Activated CD8-positive, alpha-beta memory T cell treated with anti-CD3 and anti-CD28 coated beads, Interleukin-2, amount 50 U/mL, for 48 hours (primary cell): ENCODE measurements at places on chromosomes 6 and 20.

DNA sequence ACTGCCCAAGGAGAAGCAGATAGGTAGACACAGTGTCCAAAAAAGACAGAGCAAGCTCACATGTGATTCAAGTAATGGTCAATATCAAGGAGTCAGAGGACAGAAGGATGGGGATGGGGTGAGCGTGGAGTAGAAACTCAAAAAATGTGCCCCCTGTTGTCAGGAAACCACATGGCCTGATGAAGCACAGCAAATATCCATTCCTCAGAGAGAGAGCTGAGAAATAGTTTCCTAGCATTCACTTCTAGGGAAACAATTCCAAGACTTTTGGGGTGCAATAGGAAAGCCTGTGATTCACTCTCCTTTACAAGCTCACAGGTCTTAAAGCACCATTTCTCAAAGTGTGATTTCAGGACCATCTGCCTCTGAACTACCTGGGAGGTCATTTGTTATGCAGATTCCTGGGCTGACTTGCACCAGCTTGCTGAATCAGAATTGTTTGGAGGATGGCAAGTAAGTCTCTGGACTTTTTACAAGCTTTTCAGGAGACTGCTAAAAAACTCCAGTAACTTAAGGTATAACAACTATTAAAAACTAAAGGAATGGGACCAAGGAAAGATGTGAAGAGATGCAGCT is 432.8 kb downstream of the HDGFL1 start:
- no peak for DNase-seq

GRCh38 chr6:67888886-67889681 is 746.0 kb upstream of the ADGRB3 start:
- no peak for DNase-seq

DNA sequence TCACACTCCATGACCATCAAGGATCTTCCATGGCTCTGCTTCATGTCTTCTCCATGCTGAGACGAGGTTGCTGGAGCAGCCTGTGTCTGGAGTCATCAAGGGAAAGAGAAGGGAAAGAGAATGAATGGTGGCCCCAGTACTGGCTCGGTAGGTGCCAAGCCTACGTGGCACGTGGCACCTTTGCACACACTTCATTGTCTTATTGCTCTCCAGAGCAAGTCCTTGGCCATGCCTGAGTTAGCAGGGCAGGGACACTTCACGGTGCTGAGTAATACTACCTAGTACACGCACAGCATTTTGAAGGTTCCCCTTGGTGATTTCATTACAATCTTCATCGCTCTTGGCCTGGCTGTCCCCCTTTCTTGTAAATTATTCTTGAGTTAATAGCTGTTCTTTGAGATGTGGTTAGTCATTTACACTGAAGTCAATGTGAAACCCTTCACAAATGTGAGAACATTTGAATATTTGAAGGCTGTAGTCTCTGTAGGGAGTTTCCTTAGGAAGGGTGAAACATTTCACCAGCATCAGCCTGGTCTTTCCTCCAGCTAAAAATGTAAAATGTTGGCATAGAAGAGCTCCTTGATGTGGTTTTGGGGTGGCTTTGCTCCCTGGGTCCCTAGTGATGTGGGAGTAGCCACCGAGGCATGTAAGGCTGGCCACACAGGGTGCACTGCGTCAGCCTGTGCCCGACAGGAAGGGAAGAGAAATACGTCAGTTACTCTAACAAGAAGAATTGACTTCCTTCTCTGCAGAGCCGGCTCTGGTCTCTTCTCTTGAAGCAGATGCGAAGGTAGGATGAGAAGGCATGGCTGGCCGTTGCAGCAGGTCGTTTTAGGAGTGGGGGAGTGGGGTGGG is at the start of gene SYTL3:
Gene SYTL3, plus strand, starts transcription at position 766 of the 855 bp plus-strand sequence. CDS start 13,215 bp downstream, outside the sequence.
- peak; percentile 89 for DNase-seq

GRCh38 chr6:45736134-45736533 is 279.5 kb downstream of the CLIC5 start:
- DNase-seq: no peak
